Memory B cell (primary cell): ENCODE measurements at places on chromosomes 12 and 14.

GRCh38 chr12:104137001-104137901 lies 759 bp downstream of the NFYB start:
- DNase-seq, result peak; percentile 39

GRCh38 chr12:52896190-52897100 lies 8.4 kb downstream of the KRT8 start:
- no peak for DNase-seq

GRCh38 chr14:94473666-94474410 lies 2.2 kb downstream of the SERPINA9 start:
- no peak for DNase-seq

- DNase-seq, result peak; percentile 5
These were observed 81.9 kb upstream of the CCND2 start for GRCh38 chr12:4191642-4192041.

GRCh38 chr12:54882079-54882478 lies 27.8 kb downstream of the MUCL1 start:
- no peak for DNase-seq

DNA sequence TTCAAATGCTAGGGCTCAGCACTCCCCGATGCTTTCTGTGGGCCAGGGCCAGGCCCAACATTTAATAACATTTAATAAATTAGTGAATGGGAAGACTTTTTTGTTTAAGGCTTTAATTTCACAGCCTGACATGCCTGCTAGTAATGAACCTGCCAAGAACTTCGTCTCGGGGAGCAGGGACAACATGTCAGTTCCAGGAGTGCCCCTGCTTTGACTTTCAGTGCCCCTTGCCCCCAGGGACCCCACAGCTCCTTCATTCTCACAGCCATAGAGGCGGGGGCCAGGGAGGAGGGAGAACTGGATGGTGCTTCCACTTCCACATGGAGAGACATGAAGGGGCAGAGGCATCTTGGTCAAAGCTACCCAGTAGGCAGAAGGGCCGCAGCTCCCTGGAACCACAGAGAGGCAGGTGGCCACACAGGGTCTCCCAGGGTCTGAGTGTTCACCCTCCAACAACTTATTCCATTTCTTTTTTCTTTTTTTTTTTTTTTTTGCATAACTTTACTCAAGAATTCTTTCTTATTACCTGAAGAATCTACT lies 66.0 kb upstream of the DDX11 start:
- DNase-seq, result no peak

DNA sequence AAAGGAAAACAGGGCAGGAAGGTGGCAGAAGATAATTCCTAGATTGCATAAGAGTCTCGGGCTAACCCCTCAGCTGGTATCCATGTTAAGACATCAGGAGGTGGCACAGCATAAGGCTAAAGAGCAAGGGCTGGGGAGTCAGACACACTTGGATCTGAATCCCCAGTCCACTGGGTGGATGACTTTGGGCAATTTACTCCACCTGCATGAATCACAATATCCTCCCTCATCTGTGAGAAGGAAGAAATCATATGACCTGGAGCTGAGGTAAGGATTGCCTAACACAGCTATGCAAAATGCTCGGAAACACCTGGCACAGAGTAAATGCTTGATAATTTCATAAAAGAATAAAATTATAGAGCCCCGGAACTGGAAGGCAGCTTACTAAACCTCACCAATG lies 217.9 kb downstream of the PIK3C2G start:
- DNase-seq, result no peak

DNA sequence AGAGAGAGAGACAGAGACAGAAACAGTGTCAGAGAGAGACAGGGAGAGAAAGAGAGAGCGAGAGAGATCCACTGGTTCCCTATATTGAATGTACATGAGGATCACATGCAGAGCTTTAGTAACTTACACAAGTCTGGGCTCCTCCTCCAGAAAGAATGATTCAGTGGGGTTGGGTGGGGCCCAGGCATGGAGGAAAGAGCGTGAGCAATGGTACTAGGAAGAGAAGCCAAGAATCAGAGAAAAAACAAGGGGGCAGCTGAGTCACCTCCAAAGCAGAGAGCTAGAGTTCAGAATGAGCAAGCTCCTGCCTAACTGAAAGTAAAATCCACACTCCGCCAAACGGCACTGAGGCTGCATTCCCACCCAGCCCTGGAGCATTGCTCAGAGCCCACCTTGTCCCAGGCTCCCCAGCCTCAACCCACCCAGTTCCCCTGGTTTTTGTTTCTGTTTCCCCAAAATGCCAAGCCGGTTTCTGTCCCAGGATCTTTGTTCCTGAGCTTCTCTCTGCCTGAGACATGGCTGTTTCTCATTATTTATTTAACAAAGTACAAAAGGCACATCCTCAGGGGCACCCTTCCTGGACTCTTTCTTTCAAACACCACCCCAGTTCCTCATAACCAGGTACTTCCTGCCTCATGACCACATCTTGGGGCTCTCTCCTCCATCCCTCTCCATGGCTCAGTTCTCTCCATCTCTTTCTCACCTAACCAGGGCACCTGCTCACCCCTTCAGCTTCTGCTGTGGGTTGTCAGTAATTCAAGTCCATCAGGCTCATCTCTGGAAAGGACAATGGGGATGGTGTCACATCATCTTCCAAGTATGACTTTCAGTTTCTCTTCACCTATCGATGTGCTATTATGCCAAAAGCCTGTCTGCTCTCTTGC lies 670.3 kb upstream of the TBX3 start:
- no peak for DNase-seq

- no peak for DNase-seq
These were observed 714.6 kb downstream of the DIO2 start for GRCh38 chr14:79496701-79497100.

DNA sequence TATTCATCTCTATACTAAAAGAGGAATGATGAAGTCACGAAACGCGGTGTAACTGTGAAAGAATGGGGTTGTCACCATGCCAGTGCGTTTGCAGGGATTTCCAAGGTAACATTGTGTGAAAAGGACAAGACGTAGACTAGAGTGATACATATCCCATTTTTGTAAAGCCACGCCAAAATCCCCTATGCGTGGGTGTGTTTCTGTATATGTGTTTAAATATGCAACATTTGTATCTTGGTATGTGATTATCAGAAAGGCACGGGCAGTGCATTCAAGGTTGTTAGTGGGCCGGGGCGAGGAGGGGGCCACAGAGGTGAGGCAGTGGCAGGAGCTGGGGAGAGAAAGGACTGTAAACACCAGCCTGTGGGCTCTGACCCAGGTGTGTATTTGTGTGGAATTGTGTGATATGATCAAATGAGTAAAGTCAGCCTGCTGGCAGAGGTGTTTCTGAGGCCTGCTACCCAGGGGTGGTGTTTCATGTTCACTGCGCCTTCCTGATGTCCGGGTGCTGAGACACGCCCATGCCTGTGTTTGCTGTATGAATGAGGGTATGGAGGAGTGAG lies 137.8 kb downstream of the ADGRD1 start:
- no peak for DNase-seq

- no peak for DNase-seq
These were observed at the start of gene ASCL4 for GRCh38 chr12:107774349-107775029. Gene ASCL4 (plus strand): TSS chr12:107774704. CDS start chr12:107775219, 515 bp downstream.

- DNase-seq, result no peak
These were observed 57.1 kb upstream of the SLCO1B1 start for GRCh38 chr12:21073822-21074460.

GRCh38 chr12:75834591-75834990 lies 197.0 kb downstream of the PHLDA1 start:
- no peak for DNase-seq

DNA sequence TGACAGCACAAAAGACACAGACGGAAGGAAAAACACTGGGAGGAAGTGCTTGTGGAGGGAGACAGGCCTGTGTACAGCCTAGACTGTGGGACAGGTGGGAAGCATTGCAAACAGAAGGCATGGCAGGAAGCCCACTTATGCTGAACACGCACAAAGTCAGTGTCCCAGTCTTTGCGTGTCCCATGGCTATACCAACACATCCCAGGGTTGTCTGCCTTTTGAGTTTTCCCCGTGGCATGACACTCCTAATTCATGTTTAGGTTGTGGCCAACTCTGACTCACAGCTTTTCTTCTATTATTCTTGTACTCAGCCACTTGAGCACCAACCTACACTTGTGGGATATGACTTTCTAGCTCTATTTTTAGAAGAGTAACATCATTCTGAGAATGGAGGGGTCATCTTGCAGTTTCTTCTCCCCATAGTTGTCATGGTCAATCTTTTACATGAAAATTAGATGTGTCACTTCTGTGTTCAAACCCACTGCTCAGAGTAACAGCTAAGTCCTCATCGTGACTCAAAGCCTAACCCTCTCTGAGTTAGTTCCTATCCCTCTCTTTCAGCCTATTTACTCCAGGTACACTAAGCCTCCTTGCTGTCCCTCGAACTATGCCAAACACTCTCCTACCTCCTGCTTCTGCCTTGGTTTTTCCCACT lies 27.5 kb upstream of the JPH4 start:
- DNase-seq, result no peak

DNA sequence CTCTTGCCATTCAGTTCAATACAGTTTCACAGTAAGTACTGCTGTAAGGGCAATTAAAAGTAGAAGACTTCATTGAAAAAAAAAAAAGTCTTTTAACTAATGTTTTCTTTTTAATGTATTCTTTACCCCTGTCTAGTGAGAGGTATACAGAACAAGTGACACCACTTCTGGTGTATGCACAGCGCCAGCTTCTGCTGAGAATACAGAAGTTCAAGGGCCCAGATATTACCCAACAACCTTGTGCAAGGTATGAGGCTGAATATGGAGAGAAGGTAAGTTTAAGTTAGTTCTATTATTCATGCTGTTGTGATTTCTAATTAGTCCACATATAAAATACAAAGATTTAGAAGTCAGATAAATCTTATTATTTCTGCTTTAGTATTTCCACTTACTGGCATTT lies 168.7 kb downstream of the CFAP54 start:
- no peak for DNase-seq

GRCh38 chr12:106769546-106769945 lies 4.9 kb upstream of the RIC8B start:
- DNase-seq, result no peak

- no peak for DNase-seq
These were observed 5.8 kb downstream of the MON2 start for GRCh38 chr12:62472472-62472871.

DNA sequence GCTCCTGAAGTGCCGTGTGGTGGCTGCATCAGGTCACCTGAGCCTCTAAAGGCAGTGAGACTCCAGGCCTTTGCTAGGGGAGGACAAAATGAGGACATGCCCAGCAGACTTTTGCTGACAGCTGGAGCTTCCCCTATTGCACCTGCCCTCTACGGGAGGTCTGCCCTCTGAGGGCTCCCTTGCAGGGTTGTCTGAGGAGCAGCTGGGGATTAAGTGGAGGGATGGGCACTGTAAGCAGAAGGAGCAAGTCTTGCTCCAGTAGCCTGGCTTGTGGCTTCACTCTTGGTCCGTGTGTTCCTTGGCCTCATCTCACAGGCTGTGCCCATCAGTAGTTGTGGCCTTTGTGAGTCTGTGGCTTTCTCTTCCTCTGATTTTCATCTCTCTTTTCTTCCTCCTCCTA lies 66.9 kb upstream of the NRXN3 start:
- DNase-seq, result no peak

GRCh38 chr14:83975435-83975834 lies 1554.5 kb upstream of the FLRT2 start:
- DNase-seq, result no peak

GRCh38 chr12:77387214-77387613 lies 321.8 kb upstream of the E2F7 start:
- no peak for DNase-seq

GRCh38 chr12:103785243-103786031 lies 55.6 kb downstream of the NT5DC3 start:
- no peak for DNase-seq

DNA sequence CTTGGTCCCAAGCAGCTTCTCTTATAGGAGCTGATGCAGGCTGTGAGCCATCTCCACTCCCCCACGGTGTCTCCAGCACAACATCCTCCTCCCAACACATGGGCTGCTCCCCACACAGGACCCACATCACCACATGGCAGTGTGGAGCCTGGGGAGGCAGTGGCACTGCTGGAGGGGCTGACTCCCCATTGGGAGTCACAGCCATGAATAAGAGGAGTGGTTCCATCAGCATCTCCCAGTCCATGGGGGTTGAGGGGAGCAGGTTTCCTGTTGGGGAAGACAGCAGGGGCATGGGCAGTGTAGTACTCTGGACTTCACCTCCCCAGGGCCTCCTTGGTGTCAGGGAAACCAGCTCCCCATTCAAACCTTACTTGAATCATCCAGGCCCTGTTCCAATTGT lies 40.5 kb upstream of the OXA1L start:
- no peak for DNase-seq

- no peak for DNase-seq
These were observed 67.9 kb downstream of the DAAM1 start for GRCh38 chr14:59256331-59256730.

GRCh38 chr12:62728741-62729140 lies 206.2 kb downstream of the PPM1H start:
- no peak for DNase-seq

GRCh38 chr14:70084226-70084625 lies 104.5 kb downstream of the SLC8A3 start:
- DNase-seq, result no peak

DNA sequence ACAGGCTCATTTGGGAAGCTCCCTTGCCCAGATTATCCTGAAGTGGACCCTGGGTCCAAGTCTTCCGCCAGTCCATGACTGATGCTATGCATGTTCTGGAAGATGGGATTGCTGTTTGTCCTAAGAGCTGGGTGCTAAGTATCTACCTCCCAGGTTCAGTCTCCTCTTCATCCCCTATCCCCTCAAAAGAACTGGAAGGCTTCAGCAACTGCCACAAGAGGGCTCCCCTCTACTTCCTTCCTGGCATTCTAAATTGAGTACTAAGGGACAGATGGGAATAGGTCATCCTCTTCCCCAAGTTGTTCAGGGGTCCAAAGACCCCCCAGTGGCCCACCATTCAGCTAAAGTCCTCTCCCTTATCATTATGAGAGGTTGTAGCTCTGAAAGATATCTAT lies 9.0 kb upstream of the FKBP11 start:
- DNase-seq, result no peak

- peak; percentile 38 for DNase-seq
These were observed 101.2 kb downstream of the PEBP1 start for GRCh38 chr12:118237052-118237665.

DNA sequence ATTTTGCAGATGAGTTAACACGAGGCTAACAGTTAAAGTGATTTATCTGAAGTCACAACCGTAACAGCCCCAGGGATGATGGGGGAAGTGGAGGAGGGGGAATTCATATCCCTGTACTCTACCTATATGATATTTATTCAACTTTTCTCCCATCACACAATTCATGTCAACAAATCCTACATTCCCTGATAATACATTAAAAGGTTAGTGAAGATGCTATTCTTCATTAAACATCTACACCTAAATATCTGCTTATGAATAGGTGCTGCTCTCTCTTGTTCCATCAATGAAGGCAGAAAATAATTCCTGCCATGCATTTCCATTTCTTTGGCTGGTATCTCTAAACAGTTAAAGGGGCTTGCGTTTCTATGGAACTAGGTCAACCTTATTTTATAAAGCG lies 6.8 kb downstream of the YBX3 start:
- DNase-seq, result no peak

- DNase-seq, result no peak
These were observed 4.2 kb downstream of the NOC4L start for GRCh38 chr12:132148368-132149045.

DNA sequence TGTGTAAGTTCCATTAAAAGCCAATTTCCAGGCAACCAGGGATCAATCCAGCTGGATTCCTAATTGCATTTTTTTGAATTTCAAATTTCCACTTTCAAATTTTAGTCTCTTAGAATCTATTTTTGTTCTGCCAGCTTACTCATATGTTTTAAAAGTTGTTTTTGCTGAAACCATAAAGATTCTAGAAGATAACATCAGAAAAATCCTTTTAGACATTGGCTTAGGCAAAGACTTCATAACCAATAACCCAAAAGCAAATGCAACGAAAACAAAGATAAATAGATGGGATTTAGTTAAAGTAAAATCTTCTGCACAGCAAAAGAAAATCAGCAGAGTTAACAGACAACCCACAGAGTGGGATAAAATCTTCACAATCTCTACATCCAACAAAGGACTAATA lies 253.3 kb downstream of the AEBP2 start:
- no peak for DNase-seq
